ENCODE measurements at places on chromosomes 7 and 10.

DNA sequence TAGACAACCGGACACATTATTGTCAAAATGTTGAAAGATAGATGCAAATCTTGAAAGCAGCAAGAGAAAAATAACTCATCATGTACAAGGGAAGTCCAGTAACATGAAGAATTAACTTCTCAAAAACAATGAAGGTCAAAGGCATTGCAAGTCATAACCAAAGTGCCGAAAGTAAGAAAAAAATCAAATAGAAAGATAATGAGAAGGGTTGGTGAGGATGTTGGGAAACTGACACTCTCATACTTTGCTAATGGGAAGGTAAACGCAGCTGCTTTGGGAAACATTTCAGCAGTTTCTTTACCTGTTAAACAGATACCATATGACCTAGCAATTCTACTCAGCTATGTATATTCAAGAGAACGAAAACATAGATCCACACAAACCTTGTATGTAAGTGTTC lies 303.0 kb downstream of the ARL4A start:
- DNase-seq: no peak

- no peak for DNase-seq
These were observed 20.3 kb upstream of the ADGRA1 start for GRCh38 chr10:133067149-133068105.

GRCh38 chr10:58981846-58982245 lies 194.6 kb upstream of the PHYHIPL start:
- no peak for DNase-seq

GRCh38 chr7:40244226-40244625 lies 109.4 kb downstream of the SUGCT start:
- DNase-seq: no peak

GRCh38 chr7:70640266-70640833 lies 491.6 kb upstream of the GALNT17 start:
- DNase-seq: no peak
